ENCODE measurements at places on chromosomes 3 and 15.
A peak's percentile ranks its signal among the peaks of the same experiment; 100 is the strongest.

GRCh38 chr15:71153823-71154524 lies 38.7 kb downstream of the THSD4 start:
- no peak for DNase-seq

DNA sequence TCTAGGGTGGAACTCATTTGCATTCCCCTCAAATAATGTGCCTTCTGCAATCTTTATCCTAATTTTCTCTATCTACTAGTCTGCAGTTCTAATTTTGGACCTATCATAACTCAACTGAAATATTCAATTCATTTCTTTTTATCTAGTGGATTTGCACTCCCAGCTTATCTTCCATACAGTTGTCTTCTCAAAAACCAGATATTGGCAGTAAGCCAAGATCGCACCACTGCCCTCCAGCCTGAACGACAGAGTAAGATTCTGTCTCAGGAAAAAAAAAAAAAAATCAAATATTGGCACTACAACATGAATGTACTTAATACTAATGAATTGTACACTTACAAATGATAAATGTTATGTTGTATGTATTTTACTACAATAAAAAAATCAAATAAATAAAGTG lies 18.0 kb upstream of the CHMP2B start:
- peak; percentile 2 for DNase-seq

DNA sequence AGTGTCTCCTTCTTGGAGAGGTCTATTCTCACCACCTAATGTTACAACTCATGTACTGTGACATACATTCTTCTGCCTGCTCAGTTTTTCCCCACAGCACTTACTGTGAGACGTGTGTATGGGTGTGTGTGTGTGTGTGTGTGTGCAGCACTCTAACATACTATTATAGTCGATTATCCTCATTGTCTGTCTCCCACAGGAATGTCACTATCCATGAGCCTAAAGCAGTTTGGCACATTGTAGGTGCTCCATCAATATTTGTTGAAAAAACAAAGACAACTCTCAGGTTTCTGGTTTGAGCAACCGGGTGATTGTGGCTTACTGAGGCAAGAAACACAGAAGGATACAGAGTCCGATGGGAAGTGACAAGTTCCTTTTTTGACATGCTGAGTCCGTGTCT lies 8.6 kb upstream of the ZNF148 start:
- DNase-seq = peak; percentile 66

DNA sequence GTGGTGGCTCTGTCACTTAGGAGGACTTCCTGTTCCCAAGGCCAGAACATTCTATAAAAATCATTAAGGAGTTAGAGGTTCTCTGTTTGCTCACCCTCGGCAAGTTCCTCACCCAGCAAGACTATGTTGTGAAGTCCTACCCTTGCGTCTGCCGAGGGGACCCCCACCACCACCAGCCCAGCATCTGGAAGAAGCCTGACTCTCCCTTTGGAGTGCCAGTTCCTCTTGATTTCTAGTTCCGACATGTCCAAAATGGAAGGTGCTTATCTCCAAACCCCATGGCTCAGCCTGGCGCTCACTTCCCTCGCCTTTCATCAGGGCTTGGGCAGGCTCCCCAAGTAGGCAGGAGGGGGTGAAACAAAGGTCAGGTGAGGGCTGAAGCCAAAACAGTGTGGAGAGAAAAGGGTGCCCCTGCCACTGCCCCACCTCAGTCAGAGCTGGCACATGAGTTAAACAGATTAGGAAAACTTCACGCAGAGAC lies 41.0 kb downstream of the BHLHE40 start:
- DNase-seq = no peak

- DNase-seq = peak; percentile 80
Measured at GRCh38 chr3:32467333-32468070, 35.1 kb downstream of the CMTM6 start.

DNA sequence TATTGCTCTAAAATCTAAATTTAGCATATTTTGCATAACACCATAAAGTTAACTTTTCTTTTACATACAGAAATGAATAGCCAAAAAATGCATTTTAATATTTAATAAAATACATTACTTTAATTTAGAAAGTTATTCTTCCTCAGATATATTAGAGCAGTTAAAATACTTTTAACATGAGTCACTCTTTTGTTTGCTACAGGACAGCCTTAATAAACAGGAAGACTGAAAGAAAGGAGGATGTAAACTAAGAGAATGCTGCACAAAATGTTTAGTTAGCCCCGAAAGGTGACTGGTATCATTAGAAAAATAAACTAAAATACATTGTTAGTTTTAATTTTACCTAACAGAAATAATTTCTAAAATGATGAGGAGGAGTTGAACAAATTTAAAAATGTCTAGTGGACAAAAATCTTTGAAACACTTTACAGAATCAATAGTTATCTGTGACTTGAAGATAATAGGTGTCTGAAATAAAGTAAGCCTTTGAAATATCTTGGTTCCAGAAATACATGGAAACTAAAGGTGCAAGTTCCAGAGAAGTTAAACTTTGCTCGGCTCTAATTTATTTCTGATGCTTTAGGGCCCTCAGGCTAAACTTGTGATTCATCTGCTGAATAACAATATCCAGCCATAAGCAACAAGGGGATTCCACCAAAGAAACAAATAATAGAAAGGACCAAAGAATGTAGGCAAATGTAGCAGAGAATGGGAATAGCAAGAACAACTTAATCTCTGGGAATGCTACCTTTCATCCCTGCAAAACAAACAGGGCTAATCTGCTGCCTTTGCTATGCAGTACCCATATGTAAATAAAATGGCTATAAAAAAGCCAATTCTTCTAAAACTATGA lies 138.3 kb upstream of the UBP1 start:
- no peak for DNase-seq

GRCh38 chr3:15638891-15639262 lies 37.3 kb downstream of the BTD start:
- DNase-seq = no peak
